ENCODE measurements at places on chromosomes 1 and 21. TPM values are rescaled to one million over a fixed set of nuclear protein-coding genes. Genes with fewer than 3 reads are reported as not detected.

PADI1 gene
- not detected for total RNA-seq

ALG14 gene
- 1.2 TPM for total RNA-seq

DNA sequence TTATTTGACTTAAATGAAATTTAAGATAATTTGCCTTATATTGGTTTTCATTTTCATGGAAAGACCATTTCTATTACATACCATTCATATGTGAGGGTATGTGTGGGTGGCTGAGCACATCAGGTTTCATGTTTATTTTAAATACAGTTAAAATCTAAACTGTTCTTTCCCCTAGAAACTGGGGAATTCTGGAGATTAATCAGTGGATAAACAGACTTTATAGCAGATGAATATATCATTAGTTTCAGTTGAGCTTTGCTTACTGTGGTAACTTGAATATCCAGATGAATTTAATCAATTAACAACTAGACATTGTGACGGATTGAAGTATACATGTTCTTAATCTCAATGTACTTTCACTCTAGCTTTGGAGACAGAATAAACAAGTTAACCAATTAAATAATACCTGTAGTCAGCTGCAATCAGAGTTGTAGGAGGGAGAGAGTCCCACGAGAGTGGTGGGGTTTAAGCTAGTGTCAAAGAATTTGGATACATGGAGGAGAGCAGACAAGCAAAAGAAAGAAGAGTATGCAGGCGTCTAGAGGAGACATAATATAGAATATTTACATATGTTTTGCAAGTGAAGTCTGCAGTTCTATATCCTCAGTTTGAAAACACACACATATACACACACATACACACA lies 97.6 kb downstream of the PDE4B start:
- DNase-seq, result no peak

NID1 gene
- 0.10 TPM for total RNA-seq

DNA sequence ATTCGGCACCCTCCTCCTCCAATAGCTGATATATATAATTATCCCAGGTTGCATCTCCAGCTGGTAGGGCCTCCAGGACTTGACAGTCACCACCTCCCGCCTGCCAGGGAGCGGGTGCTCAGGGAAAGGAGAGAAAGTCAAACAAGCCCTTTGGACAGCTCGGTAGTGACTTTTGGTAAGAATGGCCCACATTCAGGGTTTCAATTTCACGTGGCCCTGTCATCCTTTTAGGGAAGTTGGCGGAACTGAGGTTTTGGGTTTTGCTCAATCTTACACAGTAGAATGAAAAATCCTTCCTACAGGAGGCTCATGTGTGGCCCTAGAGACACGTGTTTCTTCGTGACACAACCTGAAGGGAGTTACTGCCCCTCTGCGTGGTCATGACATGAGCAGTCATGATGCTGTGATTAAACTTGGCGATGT lies 44.2 kb downstream of the CAPN8 start:
- DNase-seq, result no peak

DNA sequence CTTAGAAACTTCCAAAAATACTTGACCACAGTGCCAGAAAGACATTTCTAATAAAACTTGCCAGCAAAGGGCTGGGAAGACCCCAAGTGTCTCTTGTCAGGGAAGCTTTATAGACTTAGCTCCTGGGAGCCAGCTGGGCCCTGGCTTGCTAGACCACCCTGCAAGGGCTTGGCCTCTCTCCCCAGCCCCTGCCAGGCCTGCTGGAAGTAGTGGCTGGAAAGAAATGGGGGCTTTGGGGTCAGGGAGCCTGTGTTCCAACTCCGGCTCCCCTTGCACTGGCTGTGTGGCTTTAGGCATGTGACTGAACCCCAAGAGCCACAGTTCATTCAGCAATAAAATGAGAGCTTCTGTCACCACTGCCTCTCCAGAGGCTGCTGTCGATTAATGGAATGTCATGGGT lies 31.1 kb downstream of the H3-3A start:
- DNase-seq, result no peak

NR1I3 gene
- not detected for total RNA-seq

- DNase-seq, result no peak
These were observed 326.1 kb upstream of the BEND5 start for GRCh38 chr1:49102752-49103151.

- no peak for DNase-seq
These were observed 703 bp downstream of the PUM1 start for GRCh38 chr1:31064718-31065309.
